ENCODE measurements at places on chromosomes 6 and 20.

- no peak for DNase-seq
Measured at GRCh38 chr6:56009636-56010035, 134.2 kb upstream of the BMP5 start.

DNA sequence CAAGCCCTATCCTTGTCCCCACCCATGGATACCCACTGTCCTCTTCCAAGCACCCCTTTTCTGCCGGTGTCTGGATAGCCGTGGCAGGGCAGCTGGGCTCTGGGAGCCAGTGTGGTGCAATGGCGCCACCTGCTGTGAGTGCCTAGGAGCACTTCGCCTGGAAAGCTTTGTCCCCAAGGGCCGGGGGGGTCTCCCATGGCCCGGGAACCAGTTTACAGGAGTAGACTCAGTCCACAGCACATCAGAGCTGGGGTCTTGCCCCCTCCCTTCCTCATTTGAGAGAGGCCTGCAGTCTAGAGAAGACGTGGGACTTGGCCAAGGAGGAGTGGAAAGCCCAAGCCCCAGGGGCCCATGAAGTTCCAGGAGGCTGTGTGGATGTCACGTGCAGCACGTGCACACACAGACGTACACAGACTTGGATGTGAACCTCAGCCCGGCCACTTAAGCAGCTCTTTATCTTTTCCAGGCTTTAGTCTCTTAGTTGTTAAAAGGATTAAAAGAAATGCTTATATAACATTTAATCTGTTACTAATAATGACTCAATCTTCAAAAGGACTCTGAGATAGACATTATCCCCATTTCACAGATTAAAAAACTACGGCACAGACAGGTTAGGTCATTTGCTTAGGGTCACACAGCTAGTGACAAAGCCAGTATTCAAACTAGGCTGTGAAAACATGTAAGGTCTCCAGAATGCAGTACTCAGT, 40.9 kb upstream of the CDH22 start:
- peak; percentile 40 for DNase-seq

GRCh38 chr6:154920495-154921200, 74.5 kb upstream of the TIAM2 start:
- DNase-seq: no peak

DNA sequence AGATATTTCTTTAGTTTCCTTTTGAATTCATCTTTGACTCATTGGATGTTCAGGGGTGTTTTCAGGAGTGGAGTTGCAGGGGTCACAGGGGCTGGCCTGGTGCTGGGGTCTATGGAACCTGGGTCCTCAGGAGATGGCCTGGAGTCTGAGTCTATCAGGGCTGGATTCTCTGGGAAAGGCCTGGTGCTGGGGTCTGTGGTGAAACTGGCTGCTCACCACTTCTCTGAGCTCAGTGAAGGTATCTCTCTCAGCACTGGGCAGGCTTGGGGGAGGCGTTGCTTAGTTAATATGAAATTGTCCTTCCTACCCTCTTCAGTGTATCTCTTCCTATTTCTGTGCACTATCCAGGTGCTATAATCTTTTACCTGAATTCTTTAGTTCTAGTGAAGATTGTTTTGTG, 83.1 kb upstream of the SLC24A3 start:
- DNase-seq: no peak

DNA sequence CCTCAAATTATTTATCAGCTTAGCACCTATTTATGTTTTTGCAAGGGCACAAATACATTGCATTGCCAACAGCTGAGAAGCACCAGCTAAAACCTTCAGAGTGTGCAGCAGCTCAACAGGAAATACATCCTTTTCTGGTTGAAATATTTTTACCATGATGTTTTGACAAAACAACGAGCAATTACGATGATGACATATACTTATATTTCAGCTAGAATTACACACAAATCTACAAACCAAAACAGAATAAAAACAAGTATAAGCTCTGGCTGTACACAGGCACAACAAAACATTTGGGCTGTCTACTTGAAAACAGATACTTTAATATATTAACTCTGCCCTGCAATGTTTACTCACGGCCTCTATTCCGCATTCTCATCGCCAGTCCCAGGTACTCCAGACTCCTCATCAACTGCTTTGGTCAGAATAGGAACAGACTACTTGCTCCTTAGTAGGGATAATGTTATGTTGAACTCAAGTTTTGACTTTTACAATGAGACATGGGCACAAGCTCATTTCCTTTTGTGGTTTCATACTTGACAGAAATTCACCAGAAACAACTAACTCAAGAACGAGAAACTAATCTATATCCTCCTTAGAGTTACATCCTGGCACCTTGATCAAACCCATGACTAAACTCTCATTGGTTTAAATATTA, 377.6 kb downstream of the ESR1 start:
- DNase-seq: no peak

DNA sequence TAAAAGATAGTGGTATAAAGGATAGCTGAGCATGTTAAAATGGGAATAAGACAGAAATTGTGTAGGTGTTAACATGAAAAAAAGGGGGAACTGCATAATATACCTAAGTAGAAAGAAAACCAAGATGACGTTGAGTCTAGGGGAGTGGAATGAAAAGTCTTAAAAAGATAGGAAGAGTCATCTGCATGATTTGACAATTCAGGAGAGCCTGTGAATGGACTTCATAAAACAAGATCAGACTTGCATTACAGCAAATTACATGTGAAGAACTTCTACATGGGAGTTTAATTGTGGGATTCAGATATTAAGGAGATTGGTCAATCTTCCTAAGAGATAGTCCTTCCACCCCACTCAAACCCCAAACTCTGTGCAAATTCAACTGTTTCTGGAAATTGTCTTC, 85.5 kb downstream of the WASF1 start:
- no peak for DNase-seq
